ENCODE measurements at places on chromosomes 2 and 18.

DNA sequence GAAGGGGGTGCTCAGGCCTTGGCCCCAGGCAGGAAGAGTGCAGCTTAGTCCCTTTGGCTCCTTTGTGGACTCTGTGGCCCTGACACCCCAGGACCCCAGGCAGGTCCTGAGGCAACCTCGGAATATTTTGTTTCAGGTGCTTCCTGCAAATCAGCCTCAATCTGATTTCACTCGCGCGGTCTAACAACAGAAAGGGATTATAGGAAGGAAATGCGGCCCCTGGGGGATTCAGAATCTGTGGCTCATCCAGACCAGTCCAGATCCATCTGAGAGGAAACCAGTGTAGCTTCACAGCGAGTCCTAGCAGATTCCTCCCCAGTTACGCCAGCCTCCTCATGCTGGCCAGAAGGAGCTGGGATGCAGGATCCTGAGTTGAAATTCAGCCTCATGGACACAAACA lies 59.5 kb upstream of the YWHAQ start:
- no peak for DNase-seq

DNA sequence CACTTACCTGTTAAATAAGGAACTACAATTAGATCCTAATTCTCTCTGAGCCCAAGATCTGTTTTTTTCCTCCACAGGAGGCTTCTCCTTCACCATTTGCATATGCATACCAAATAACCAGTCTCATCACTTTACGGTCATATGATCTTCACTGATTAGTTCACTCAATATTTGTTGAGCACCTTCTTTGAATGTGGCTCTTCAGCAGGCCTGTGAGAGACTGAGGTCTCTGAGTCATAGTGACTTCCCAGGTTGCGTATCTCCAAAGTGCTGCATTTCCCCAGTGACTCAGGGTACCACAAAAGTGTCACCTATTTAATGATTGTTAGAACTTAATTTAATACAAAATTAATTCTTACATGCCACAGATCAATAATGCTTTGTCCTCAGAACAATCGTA lies 108.8 kb upstream of the TRIB2 start:
- DNase-seq, result no peak

GRCh38 chr2:30185178-30185577 lies 38.4 kb downstream of the YPEL5 start:
- DNase-seq, result no peak

DNA sequence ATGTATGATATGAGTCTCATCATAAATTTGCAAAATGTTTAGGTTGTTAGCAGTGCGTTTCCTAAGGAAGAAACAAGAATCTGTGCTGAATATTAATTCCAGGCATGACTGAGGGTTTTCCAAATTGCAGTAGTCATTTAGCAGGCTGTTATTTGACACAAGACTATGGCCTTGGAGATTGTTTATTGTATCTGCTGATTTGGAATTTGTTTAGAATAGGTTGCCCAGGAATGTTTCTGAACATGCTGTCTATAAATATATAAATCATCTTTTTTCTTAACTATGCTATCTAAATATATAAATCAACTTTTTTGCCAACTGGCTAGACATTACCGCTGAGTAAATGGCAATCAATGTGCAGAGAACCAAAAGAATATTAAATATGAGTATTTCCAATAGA lies 90.9 kb downstream of the DOK6 start:
- DNase-seq, result no peak

DNA sequence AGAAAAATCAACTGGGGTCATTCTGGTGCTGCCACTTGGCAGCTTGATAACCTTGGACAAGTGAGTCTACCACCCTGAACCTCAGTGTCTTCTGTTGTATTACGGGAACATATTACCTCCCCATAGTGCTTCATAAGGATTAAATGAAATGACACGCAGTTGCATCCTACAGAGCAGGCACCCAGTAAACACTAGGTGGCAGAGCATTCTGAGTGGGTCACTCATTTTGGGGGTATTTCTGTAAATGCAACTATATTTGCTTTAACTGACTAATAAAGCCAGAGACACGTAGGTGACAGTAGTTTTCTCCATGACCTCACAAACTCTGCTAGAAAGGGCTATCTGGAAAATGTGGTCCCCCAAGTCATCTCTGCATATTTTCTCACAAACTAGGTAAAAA lies 4.7 kb downstream of the CD226 start:
- DNase-seq, result no peak

DNA sequence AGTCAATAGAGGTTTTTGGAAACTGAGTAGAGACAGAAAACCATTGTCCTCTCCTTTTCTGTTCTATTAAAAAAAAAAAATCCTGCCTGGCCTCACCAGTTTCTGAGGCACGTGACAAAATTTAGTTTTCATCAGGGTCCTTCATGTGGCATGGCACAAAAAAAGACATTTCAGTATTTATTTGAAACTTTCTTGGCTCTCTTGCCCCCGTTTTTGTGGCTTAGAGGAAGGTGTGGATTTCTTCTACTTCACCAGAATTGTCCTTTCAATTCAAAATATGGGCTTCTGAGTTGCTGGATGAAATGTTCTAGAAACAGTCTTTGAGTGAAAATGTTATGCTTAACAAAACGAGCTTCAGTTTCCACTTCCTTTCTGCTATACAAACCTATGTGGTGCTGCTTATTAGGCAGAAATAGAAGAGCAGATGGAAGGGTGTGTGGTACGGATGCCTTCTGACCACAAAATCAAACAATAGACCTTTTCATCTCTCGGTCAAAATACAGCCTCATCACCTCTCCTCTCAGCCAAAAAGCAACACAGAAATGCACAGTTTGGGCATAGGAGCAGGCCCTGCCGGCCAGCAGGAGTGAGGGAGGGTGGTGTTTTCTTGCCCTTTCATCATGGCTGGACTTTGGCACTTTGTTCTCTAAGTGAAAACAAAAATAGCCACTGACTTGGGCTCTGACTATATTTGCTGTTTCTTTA lies 89.2 kb downstream of the SH3RF3 start:
- DNase-seq, result no peak

GRCh38 chr2:152925547-152926448 lies 207.4 kb downstream of the ARL6IP6 start:
- peak; percentile 45 for DNase-seq

DNA sequence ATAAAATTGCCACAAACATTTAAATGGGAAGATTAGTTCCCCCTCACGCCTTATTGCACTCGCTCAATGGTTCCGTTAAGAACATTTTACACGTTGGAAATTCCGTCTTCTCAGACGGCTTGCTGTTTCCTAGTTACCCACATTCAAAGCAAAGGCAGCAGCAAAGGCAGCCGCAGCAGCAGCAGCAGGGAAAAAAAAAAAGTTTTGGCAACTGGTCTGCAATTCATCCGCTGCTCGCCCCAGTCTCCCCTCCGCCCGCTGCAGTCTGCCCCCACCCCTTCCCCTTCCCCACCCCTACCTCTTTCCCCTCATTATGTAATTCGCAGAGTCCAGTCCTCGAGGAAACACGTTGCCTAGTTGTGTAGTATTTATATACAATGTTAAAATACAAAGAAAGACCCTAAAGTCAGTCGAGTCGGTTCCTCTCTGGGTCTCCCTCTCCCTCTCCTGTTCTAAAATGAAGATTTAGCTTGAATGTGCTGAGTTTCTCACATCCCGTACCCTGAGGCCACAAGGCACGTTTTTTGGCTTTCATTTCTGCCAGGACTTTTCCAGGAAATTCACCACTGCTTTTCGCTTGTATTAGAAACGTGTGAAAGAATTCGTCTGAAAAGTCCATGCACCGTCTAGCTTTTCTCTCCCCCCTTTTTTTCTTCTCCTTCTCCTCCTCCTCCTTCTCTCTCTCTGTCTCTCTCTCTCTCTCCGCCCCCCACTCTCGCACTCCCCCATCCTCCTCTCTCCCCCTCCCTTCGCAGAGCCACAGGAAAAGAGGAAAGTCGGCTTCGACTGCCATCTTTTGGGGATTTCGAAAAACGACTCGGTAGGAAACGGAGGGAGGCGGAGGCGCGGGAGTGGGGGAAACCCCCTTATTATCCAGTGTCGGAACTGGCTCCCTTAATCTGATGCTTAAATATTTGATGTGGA lies 140.0 kb downstream of the MEIS1 start:
- DNase-seq, result no peak

- DNase-seq, result no peak
These were observed 15.4 kb downstream of the GDF7 start for GRCh38 chr2:20682167-20682920.

DNA sequence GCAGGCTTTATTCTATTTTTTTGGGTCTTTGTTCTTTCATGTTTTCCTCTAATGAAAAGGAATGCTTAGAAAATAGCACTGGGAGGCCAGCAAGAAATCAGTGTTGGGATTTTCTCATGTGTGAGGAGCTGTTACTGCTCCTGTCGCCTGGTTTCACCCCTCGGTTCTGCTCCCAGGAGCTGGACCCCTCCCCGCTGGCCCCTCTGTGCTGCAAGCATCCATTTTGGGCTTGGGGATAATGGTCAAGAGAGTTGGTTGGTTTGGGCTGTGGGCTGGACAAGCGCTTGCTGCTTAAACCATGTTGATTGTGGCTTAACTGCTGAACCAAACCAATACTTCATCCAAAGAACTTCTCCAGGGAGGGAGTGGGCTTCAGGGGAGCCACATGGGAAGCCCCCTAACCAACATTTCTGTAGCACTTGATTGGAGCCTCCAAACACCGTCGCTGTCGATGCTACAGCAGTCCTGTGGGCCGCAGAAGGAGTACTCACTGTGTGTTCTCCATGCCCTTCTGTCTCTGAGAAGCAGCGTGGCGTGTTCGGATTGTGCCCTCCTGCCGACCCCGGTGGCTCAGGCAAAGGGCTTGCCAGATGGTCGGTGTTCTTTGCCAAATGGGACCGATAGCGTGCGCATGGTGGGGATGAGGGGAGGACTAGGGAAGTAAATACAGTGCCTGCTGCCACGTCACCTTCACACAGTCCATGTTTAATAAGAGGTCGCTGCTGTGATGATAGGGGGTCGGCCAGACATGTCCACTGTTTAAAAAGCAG lies 40.0 kb downstream of the AGAP1 start:
- no peak for DNase-seq

- no peak for DNase-seq
These were observed 14.0 kb upstream of the DNER start for GRCh38 chr2:229728370-229728769.

All from hypothalamus (tissue), 51 donors.